ENCODE measurements at places on chromosomes 5 and 9.

GRCh38 chr9:86062845-86063693 lies 36.3 kb downstream of the GOLM1 start:
- DNase-seq: no peak

DNA sequence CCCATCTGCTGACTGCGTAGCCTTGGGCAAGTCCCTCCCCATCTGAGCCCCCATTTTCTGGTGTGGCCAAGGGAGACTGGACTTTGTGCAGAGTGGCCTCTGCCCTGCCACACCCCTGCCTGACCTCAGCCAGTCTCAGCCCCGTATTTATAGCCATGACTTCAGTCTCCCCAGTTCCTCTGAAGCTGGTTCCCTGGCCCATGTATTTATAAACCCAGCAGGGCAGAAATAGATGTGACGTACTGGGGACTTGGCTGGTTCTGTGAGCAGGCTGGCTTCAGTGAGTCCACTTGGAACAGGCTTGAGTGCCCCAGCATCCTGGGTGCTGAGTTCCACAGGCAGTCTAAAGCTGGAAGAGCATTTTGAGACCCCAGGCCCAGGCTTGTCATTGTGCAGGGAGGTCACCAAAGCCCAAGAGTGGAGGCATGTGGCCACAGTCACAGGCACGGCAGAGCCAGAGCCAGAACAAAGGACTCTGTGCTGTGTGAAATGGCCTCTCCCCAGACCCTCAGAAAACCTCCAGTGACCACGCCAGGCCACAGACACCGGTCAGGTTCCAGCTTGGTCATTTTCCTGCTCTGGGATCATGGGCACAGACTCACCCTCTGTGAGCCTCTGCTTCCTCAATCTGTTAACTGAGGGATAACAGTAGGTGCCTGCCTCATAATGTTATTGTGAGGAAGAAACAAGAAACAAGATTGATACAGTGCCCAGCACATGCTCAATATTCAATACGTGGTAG lies 30.4 kb upstream of the SYNPO start:
- DNase-seq: no peak

- no peak for DNase-seq
These were observed 57.0 kb upstream of the GNE start for GRCh38 chr9:36315283-36315682.

DNA sequence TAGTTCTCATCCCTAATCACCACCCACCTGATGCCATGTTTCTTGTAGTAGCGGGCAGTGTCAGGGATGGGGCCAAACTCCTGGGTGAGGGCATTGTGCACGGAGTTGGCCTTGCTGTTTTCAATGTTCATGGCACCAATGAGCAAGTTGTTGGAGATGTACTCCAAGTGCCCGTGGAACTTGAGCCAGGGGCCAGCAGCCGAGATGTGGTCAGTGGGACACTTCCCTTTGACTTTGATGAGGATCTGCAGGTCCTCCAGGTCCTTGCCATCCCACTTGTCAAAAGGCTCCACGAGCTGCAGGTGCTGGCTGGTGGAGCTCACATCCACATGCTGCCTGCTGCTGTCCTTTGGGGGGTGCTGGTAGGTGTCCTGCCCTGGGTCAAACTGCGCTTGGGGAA lies 162.2 kb upstream of the SV2C start:
- no peak for DNase-seq

DNA sequence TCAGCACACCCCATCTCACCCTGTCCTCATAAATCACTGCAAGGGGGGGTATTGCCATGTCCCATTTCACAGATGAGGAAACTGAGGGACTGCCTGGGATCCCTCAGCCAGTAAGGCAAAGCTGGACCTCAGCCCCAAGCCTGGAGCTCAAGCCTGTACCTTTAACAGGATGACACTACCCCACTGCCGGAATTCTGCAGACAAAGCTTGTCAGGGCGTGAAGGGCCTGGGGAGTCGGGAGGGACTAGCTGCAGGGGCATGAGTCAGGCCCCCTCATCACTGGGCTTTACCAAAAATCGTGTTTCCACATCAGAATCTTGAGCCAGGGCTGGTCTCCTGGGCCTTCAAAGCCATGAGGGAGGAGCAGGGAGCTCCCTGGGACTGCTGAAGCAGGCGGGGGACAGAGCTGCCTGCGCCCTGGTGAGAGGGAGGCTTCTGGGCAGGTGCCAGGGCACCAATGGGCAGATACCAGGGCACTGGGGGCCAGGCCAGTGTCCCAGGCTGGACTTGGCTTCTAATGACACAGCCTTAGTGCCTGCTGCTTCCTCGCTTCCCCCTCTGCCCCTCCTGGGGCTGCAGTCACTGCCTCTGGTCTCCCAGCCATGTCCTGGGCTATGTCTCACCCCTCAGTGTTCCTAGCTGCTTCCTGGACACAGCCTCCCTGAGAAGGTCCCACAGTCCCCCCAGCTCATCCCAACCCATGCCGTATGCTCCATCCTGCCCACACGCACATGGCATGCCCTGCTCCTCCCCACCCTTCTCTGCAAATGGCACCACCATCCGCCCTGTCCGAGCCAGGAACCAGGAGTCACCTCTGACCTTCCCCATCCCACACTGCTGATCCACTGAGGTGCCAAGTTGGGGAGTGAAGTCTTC lies 80.7 kb downstream of the LMX1B start:
- no peak for DNase-seq
